NCI-H1105 (cell line): ENCODE measurements at places on chromosomes 3 and 15.

GRCh38 chr3:128207951-128208350, 54.7 kb downstream of the EEFSEC start:
- DNase-seq = no peak

- DNase-seq = peak; percentile 95
Observed at GRCh38 chr3:144272680-144273079, 301.1 kb downstream of the DIPK2A start.

DNA sequence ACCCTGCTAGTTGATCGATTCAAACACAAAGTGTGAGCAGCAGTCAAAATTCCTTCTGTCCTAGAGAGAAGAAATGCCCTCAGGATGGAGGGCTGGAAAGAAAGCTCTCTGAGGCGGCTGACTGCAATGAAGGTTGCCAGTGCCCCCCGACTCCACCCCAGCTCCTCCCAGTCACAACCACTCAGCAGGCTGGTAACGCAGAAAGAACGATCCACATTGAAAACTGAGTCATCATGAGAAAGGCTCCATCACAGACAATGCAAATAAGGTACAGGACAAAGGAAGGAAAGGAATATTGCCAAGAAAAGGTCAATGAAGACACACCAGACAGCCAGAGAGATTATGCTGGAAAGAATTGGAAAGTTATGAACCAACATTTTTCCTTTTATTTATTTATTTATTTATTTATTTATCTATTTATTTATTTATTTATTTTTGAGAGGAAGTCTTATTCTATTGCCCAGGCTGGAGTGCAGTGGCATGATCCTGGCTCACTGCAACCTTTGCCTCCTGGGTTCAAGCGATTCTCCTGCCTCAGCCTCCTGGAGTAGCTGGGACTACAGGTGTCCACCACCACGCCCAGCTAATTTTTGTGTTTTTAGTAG, 17.4 kb upstream of the VGLL4 start:
- no peak for DNase-seq

- peak; percentile 64 for DNase-seq
Observed at GRCh38 chr15:64426845-64427465, 33.4 kb upstream of the ZNF609 start.

- peak; percentile 14 for DNase-seq
Observed at GRCh38 chr3:174089592-174089991, 692.0 kb downstream of the NLGN1 start.

DNA sequence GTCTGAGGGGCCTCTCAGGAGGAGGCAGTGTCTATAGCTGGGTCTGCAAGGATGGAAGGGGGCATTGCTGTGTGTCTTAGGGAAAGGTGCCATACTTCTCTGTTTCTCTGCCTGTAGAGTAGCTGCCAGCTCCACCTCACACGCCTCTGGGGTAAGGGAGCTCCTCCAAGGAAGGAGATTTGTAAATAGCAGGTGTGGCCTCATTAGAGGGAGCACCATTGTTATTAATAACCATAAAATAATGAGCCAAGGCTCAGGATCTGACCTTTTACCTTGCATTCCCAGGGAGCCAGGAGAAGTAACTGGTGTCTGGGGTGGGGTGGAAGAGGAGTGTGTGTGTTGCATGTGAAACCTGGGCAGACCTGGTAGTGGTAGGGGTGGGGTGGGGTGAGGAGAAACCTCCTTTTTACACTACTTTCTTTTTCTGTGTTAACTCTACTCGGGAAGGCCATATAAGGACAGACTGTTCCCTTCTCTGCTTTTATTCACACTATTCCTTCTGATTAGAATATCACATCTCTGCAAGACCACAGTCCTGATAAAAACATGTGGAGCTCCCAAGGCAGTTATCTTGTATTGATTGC, 2.2 kb upstream of the C15orf39 start:
- DNase-seq = no peak
